Placental pericyte (primary cell): ENCODE measurements at places on chromosomes 16 and 17. TPM values are rescaled to one million over a fixed set of nuclear protein-coding genes. Genes with fewer than 3 reads are reported as not detected.

The TSPAN10 gene
- 1.4 and 12.0 TPM in 2 replicates for total RNA-seq

The EEF2KMT gene
- 7.9 and 17.8 TPM in 2 replicates for total RNA-seq

The CCR7 gene
- under 0.01 TPM in 1 of 2 replicates, not detected in the other for total RNA-seq

The KRT9 gene
- not detected in 2 replicates for total RNA-seq

The TNP2 gene
- total RNA-seq = not detected in 2 replicates

The MYLK3 gene
- total RNA-seq = 0.14 and 0.44 TPM in 2 replicates

The APOH gene
- not detected in 2 replicates for total RNA-seq

The ACAP1 gene
- 0.22 TPM in 1 of 2 replicates, not detected in the other for total RNA-seq

The MRM1 gene
- total RNA-seq = 5.9 and 7.7 TPM in 2 replicates

The SNX20 gene
- total RNA-seq = not detected in 2 replicates

The USP43 gene
- total RNA-seq = 0.43 and 0.44 TPM in 2 replicates

The CCL5 gene
- 0.29 TPM in 1 of 2 replicates, not detected in the other for total RNA-seq

The LRRC36 gene
- total RNA-seq = not detected in 2 replicates

The CD300E gene
- not detected in 2 replicates for total RNA-seq

The CAPNS2 gene
- 0.72 and 0.88 TPM in 2 replicates for total RNA-seq

The LPO gene
- 0.22 TPM in 1 of 2 replicates, not detected in the other for total RNA-seq

The ZNF319 gene
- total RNA-seq = 6.3 and 10.3 TPM in 2 replicates
